Mesangial cell (primary cell): ENCODE measurements at places on chromosomes 6 and 20. TPM values are rescaled to one million over a fixed set of nuclear protein-coding genes. Genes with fewer than 3 reads are reported as not detected.

GRIK2 gene
- 1.0 and 1.1 TPM in 2 replicates for total RNA-seq

PRR18 gene
- under 0.01 TPM in 2 replicates for total RNA-seq

HRH3 gene
- total RNA-seq, result not detected in 2 replicates

PLAGL2 gene
- total RNA-seq, result 7.7 and 9.3 TPM in 2 replicates

TCF15 gene
- total RNA-seq, result not detected in 2 replicates

TRAPPC3L gene
- not detected in 2 replicates for total RNA-seq

EPPIN gene
- not detected in 2 replicates for total RNA-seq

EBF4 gene
- 0.98 and 7.2 TPM in 2 replicates for total RNA-seq

RSPH4A gene
- total RNA-seq, result 0.13 and 0.16 TPM in 2 replicates

TRIM31 gene
- not detected in 2 replicates for total RNA-seq

SLC26A8 gene
- 0.49 TPM in 1 of 2 replicates, not detected in the other for total RNA-seq

NRSN1 gene
- total RNA-seq, result not detected in 2 replicates
